ENCODE measurements at places on chromosomes 3 and 15.

DNA sequence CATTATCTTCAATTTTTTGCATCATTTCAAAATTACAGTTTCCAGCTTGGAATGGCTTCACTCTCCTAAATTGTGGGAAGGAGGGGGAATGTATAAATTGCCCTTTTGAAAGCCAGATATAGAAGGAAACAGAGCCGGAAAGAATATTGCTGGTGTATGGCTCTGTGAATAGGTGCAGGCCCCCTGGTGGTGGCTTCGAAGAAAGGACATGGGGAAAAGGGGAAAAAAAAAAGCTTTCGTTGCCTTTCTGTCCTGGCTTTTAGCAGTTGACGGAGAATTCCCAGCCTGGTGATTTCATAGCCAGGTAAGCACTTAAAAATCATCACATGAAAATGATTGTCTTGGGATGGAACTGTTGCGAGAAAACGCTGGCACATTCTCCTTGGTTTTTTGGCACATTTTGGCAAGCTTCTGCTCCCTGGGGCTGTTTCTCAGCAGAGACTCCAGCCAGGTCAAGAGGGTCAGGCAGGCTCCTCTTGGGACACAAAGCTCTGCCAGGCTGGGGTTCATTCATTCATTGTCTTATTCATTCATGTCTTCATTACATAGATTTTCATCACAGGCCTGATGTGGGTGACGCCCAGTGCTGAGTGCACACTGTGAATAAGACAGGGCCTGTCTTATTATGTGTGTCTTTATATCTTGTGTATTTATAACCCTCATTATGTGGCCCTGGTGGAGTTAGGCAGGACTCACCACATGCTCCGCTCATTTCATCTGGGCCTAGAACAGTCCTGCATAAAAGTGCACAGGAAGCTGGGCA, 300.0 kb upstream of the TPM1 start:
- peak; percentile 59 for DNase-seq

DNA sequence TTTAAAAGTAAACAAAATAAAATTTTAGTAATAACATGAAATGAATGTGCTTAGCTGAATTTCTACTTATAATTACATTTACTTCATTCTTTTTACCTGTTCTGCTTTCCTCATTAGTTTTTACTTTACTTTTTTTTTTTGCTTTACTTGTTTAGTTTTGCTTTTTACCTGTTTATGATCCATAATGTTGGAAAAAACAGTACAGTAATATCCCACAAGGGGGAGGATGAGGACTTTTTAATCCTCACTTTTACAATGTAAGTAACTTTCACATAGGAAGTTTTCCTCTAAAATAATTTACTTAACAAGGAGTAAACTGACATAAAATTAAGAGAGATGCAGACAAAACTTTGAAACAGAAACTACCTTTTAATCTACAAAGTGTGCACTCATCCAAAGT, 268.7 kb downstream of the TBC1D5 start:
- DNase-seq: no peak

DNA sequence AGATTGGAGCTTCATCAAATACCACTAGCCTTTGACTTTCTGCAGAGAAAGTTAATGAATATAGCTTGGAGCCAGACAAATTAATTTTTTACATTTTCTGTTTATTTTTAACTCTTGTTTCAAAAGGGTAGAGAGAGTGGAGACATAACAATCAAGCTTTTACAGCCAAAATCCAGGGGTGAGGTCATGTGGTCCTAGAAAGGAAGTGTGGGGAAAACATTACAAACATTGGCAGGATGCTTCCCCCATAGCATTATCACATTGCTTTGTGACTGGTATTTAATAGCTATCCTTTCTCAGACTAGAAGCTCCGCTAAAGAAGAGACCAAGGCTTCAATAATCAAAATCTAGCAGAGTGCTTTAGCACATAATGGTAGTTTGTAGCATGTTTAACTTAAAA, 46.4 kb upstream of the PHLDB2 start:
- no peak for DNase-seq

GRCh38 chr3:187025656-187026316, 95.5 kb downstream of the ST6GAL1 start:
- DNase-seq: no peak

DNA sequence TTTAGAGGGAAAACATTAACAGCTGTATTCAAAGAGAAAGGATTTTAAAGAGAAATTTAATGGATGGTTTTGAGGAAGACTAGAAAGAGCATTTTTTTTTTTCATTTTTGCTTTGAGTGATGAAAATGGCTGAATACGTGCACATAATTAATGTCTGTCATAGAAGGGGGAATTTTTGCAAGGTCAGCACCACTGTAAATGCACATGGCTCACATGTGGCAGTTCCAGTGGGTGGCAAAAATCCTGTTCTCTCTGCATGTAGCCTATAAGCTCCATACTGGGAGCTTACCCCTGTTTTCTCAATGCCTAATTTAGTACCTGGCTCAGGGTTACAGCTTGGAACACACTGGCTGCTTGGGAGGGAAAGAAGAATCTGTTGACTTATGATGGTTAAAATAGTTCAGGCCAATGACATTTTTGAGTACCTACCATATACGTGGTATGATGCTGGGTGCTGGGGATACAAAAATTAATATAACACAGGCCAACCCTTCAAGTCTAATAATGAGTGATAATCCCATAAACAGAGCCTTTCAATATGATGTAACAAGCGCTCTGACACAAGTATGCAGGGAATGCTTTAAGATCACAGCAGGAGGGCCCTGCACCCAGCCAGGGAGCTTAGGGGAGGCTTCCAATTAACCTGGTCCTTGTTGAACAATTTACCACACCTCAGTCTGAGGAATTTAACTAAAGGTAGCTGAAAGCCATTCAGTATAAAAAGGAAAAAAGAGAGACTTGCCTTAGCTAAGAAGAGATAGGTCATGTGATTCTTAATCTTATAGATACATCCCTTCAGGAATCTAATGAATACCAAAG, 33.0 kb downstream of the HSPBAP1 start:
- no peak for DNase-seq

GRCh38 chr15:68234060-68234459, 4.5 kb upstream of the CLN6 start:
- no peak for DNase-seq

- DNase-seq: no peak
Measured at GRCh38 chr3:49519916-49520385, 34.3 kb upstream of the BSN start.

GRCh38 chr3:152797751-152798432, 37.0 kb upstream of the P2RY1 start:
- no peak for DNase-seq

DNA sequence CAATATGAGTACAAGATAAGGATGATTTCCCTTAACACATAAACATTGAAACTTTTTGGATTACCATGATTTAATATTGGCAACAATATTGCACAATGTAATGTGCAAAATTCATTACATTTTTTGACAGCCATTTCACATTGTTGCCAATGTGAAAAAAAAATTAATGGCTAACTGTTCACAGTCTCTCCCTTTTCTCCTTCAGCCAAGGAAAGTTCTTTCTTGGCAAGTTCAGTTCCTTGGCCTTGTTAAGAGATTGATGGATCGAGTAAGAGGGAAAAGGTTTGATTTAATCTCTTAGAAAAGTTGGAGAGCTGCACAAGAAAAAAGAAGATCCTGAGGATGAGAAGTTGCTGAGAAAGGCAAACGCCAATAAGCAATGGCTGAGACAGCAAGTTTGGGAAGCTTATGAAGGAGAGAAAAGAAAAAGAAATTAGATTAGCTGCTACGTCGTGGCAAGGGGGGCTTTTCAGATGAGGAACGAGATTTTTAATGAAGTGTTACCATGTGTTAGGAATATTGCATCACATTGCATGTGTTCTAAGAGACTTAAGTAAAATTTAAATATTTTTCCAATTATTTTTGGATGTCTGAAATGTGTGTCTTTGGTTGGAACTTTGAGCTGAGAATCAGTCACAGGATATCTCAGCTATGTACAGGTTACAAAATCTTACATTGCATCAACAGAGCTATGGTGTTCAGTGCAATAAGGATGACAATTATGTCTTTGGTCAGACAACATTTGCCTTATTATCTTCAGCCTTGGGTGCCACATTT, 61.4 kb upstream of the ZNF280D start:
- no peak for DNase-seq

DNA sequence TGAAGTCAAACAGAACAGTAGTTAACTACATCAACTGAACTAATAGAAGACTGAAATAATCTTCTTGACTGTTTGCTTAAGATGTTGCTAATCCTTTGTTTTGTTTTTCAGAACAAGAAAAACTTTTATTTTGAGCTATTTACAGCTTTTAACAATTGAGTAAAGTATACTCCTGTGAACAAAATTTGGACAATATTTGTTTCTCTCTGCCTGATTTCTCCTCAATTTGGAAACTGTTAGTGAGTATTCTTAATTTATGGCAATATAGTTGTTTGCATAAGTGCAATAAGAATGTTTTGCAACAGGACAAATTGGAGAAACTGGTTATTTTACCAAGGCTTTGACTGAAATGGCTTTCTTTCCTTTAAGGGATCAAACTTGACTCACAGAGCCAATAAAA, 36.5 kb upstream of the ENTPD3 start:
- no peak for DNase-seq

DNA sequence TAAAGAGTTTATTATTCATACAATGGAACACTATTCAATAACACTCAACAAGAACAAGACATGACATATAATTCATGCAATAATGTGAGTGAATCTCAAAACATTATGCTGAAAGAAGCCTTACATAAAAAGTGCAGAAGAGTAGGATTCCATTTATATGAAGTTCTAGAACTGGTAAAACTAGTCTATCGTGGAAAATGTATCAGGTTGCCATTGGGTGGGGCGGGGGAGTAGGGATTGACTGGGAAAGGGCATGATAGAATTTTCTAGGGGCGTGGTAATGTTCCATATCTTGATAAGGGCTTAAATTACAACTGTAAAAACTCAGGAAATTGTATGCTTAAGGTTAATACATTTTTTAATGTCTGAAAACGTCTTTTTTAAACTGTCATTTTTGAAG, 247.9 kb downstream of the SATB1 start:
- DNase-seq: no peak
